Pancreas (tissue), 10 donors: ENCODE measurements at places on chromosomes 4 and X. TPM values are rescaled to one million over a fixed set of nuclear protein-coding genes. Genes with fewer than 3 reads are reported as not detected.

The CT45A5 gene
- not detected for total RNA-seq

The HTRA3 gene
- total RNA-seq: 3.8 TPM

The GPR34 gene
- total RNA-seq: 0.46 TPM

The EPHA5 gene
- total RNA-seq: not detected

The CXXC4 gene
- 4.4 TPM for total RNA-seq

The ARHGAP24 gene
- total RNA-seq: 17.4 TPM

The GAGE2A gene
- total RNA-seq: 0.82 TPM

The IL13RA1 gene
- total RNA-seq: 16.8 TPM

The SLC9B2 gene
- 3.2 TPM for total RNA-seq

The CCDC160 gene
- total RNA-seq: 0.09 TPM

The MAGEA10 gene
- total RNA-seq: not detected

The AMOT gene
- 6.0 TPM for total RNA-seq

The AKAP14 gene
- not detected for total RNA-seq

The PITX2 gene
- not detected for total RNA-seq

The NPY1R gene
- 3.8 TPM for total RNA-seq

The CENPVL2 gene
- not detected for total RNA-seq

The MBNL3 gene
- 7.8 TPM for total RNA-seq

The XAGE1A gene
- total RNA-seq: not detected

The GYPA gene
- total RNA-seq: not detected

The TKTL2 gene
- total RNA-seq: not detected

The BEX3 gene
- 32.2 TPM for total RNA-seq

The SH3D19 gene
- total RNA-seq: 16.5 TPM

The PABPC5 gene
- 0.16 TPM for total RNA-seq

The PSMD10 gene
- 19.0 TPM for total RNA-seq
